Caki2 (cell line): ENCODE measurements at places on chromosomes 4 and X.

DNA sequence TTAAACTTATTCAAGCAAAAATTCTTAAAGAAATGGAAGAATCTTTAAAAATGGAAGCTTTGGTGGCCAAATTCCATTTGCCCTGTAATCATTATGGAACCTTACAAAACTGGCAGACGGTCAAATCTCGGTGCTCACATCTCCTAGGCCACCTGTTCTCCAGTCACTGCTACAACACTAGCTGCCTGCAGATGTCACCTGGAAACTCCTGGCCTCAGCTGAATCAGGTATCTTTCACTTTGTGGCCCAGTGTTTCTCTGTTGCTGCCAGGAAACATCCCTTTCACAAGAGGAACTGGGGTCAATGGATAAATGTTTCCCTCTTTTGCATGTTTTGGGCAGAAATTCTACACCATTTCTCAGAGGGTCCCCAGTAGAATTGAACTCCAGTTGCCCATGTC lies 4.2 kb upstream of the CXCL3 start:
- no peak for DNase-seq

GRCh38 chr4:70709611-70710205 lies 12.1 kb upstream of the RUFY3 start:
- DNase-seq, result peak; percentile 38

- no peak for DNase-seq
Observed at GRCh38 chr4:176107695-176108094, 42.1 kb downstream of the WDR17 start.

- DNase-seq, result no peak
Observed at GRCh38 chrX:31287861-31288260, 216.0 kb upstream of the FTHL17 start.
